Glutamatergic neuron (in vitro differentiated cells): ENCODE measurements at places on chromosomes 3 and 15. TPM values are rescaled to one million over a fixed set of nuclear protein-coding genes. Genes with fewer than 3 reads are reported as not detected.

- no peak for DNase-seq
These were observed 245.3 kb downstream of the PDZRN3 start for GRCh38 chr3:73379465-73379864.

DNA sequence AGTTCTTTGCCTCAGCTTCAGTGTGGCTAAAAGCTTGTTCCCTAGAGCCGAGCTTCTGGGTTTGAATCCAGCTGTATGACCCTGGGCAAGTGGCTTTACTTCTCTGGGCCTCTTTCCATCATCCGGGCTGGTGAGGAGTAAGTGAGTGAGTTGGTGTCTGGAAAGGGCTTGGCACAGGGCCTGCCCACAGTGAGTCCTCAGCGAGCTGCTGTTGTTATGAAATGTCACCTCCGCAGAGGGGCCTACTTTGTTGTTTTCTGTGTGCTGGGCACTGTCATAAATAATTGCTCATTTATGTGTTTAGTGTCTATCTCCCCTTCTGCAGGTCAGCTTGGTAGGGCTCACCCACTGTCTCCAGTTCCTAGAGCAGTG, 31.7 kb downstream of the SLC6A6 start:
- no peak for DNase-seq

GRCh38 chr3:13703071-13703470, 154.1 kb downstream of the FBLN2 start:
- no peak for DNase-seq

DNA sequence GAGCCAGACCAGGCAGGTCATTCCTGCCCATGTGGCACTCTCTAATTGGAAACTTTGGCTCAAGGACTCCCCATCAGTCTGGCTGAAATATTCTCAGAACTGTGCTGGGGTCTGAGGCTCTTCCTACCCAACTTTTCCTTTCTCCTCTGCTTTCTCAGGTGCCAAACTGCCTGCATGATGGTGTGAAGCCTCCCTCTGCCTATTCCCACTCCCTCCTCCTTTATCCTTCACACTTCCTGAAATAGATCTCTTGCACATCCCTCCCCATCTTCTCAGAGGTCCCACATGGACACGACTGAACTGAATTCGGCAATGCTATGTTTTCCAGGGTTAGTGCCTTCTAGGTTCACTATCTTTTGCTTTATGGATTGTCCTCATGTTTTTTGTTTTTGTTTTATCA, 12.5 kb downstream of the LIPH start:
- DNase-seq = no peak

DNA sequence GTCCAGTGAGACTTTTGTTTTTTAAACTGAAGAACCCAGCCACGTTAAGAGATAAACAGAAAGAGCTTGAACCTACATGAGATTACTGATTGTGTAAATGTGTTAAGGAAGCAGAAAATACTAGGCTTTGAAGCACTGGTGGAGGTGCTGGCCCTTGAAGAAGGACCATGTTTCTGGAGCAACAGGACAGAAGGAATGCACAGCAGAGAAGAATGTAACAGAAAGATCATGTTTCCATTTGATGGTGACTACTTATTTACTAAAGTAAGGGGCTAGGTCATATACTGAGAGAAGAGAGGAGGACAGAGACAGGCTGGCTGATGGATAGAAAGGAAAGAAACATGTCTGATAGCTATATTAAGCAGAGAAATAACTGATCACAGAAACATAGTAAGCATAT, 88.8 kb downstream of the CLASP2 start:
- DNase-seq = no peak

DNA sequence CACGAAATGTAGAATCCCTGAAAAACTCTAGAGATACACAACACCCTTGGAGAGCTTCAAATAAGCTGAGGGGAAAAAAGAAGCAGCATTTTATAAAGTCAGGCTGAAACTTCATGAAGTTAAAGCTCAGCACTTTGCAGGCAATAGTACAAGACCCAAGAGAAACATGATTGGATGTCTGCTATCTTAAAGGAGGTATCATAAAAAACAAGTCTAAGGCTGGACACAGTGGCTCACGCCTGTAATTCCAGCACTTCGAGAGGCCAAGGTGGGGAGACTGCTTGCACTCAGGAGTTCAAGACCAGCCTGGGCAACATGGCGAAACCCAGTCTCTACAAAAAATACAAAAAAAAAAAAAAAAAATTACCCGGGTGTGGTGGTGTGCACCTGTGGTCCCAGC, 42.9 kb downstream of the NPTN start:
- no peak for DNase-seq

DNA sequence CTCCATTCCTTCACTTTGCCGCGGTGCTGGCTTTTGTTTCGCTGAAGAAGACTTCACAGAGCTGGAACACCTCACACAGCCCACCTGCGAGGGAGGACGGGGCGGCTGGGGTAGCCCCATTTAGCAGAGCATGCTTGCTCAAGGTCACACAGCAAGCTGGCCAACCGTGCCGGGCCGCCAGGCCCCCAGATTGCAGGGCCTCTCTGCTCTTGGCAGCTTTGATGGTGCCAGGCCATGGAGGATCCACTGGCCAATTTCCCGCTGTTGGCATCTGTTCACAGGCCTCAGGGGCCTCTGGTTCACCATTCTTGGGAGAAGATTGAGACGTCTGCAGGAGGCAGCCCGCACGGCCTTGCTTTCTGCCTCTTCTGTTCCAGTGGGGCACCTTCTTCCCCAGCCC, 77.9 kb upstream of the LINGO1 start:
- DNase-seq = no peak

DNA sequence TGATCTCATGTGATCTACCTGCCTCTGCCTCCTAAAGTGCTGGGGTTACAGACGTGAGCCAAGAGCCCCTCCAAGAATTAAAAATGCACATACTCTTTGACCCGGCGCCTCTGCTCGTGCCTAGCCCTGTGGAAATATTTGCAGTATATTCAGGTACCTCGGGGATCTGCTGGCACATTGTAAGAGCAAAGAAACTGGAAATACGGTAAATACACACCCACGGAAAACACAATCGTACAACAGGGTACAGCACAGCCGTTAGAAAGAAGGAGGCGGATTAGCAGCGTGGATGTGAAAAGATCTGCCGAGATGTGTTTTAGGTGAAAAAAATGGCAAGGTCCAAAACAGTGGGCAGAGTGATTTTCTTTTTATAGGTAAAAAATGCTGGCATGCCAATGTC, 6.1 kb upstream of the HDAC11 start:
- DNase-seq = no peak

- no peak for DNase-seq
These were observed 36.8 kb upstream of the NEO1 start for GRCh38 chr15:73015493-73015892.

The SNURF gene
- total RNA-seq = 41.9 TPM

GRCh38 chr3:66229931-66230330, 9.1 kb downstream of the SLC25A26 start:
- DNase-seq = no peak

The CYP1A2 gene
- not detected for total RNA-seq

GRCh38 chr15:66221126-66221525, 32.4 kb downstream of the MEGF11 start:
- DNase-seq = no peak

The KBTBD13 gene
- total RNA-seq = not detected

DNA sequence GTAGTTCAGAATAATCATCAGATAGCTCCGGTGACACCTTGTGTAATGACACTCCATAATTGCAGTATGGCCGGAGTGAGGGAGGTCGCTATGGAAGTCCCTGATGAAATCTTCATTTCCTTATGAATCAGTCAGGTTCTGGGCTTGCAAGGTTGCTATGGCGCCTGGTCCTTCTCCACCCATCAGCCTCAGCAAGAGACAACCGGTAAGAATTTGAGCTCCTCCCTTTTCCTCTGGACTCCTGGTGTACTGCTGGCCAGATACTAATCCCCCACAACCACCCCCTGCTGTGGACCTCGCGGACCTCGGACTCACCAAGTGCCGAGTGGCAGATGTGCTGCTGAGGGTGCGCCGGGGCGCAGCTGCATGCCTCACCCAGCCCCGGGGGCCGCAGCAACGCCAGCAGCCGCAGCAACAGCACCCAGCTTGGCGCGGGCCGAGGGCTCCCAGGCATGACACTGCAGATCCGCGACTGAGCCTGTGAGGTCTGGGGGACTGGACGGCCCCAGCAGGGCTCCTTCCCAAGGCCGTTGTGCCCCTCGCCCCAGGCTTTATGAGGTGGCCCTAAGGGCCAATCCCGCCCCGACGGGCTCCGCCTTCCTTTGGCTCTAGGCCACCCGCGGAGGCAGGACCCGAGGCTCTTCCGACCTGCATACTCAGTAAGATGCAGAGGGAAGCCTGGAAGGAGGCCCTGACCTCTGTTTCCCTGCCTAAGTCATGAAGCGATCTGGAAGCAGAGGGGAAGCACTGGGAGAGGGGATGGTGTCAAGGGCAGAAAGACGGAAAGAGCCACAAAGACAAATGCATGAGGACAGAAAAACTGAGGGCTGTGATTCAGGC, at the start of gene TIMP4:
Gene TIMP4, minus strand, starts transcription at position 526 of the 840 bp plus-strand sequence. Its CDS starts 72 bp downstream, at position 454.
- DNase-seq = peak; percentile 25

DNA sequence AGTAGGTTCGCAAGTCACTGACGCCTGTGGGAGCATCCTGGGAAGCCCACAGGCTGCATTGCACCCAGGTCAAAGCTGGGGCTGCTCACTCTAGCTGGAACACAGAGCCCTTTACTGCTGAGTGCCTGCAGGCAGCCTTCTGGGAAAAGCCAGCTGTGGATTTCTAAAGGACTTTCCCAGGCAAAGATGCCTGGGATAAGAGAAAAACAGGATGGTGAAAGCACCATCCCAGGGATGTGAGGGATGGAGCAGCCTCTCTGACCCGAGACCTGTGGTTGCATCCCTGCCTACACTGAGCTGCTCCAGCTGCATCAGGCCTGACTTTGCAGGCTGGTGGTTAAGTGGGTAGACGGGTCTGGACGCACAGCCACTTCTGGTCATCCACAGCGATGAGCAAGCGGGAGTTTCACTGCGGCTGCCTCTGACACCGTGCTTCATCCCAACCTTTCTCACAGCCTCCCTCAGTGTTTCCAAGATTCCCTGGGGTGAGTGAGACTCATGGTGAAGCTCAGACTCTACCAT, 52.5 kb upstream of the AMOTL2 start:
- DNase-seq = no peak
